ENCODE measurements at places on chromosomes 7 and 10.

- no peak for DNase-seq
Observed at GRCh38 chr7:148014001-148014400, 576.6 kb upstream of the C7orf33 start.

DNA sequence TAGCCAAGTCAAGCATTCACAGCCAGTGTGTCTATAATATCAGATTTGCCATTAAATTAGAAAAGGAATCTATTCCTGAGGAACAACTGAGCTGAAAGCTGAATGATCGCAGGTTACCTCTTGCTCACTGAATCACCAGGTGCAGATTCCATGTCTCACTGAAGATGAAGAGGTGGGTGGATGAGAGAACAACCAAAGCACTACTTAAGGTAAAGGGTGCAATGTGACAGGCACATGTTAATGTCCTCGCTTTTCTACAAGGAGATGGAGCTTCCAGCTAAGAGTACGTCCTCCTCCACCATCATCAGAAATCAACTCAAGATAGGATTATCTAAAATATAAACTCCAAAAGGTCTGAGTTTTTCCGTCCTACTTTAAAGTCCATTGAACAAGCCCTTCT lies 4.6 kb downstream of the SORCS1 start:
- no peak for DNase-seq

- DNase-seq = no peak
Observed at GRCh38 chr10:95835149-95835860, 72.5 kb upstream of the CC2D2B start.

- DNase-seq = no peak
Observed at GRCh38 chr7:135650831-135651573, 11.3 kb upstream of the STMP1 start.

DNA sequence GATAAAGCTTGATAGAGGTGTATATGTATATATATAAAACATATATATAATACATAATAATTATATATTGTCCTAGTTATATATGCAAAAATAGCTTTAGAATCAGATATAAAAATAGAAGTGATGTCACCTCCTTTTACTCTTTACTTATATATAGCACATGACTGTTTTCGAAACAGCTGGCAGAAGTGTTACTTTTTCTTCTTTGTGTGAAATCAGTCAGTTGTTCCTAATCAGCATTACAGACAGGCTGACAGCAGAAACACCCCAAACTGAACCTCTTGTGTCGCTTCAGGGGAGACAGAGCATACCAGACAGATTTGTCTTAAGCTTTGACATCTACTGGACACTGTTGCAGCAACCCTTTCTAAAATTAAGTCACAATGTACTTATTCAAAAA lies 684.9 kb upstream of the CELF2 start:
- no peak for DNase-seq

GRCh38 chr10:71648933-71649320 lies 70.7 kb downstream of the C10orf105 start:
- no peak for DNase-seq

GRCh38 chr7:100584054-100584682 lies 1.8 kb downstream of the LRCH4 start:
- DNase-seq = no peak

All from NCI-H510A (cell line).